ENCODE measurements at places on chromosomes 2 and 18. TPM values are rescaled to one million over a fixed set of nuclear protein-coding genes. Genes with fewer than 3 reads are reported as not detected.

TSPYL6 gene
- total RNA-seq: not detected

CROCC2 gene
- not detected for total RNA-seq

TUBA3E gene
- total RNA-seq: not detected

REG3A gene
- total RNA-seq: 3.3 TPM

CDH7 gene
- not detected for total RNA-seq

MEIS1 gene
- 31.7 TPM for total RNA-seq
